ENCODE measurements at places on chromosomes 16 and 17.
A peak's percentile ranks its signal among the peaks of the same experiment; 100 is the strongest.

DNA sequence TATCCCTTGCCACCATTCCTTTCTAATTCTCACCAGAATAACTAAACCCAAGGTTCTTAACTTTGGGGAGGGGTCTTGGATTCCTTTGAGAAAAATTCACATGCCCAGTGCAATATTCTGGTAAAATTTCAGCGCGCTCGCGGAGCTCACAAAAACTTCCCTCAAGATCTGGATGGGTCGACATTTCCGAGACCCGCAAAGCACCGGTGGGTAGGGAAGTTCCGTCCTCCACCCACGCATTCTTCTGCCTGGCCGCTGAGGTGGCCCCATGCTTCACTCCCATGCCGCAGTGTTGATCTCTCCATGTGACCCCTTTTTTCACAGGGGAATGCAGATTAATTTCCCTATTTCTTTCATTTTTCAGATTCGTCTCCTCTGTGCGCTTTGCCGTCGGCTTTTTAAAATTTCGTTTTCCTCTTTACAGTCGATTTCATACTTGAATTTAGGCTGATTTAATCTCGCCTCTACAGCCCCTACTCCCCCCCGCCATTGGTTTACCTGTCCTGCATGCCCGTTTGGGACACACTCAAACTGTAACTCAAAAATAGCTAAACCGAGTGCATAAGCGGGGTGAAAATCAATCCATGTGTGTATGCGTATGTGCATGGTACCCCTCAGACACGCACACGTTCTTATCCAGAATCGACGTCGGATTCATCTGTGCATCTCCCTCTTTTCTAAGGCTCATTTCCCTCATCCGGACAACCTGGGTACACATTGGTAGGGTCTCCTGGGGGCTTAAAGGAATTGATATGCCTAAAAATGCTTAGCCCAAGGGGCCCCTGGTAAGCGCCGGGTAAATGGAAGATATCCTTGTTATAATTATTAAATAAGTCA, 1.4 kb upstream of the SP6 start:
- DNase-seq = no peak

- DNase-seq = no peak
Measured at GRCh38 chr17:12229335-12229734, 208.7 kb downstream of the MAP2K4 start.

GRCh38 chr17:45334231-45334630, 17.4 kb upstream of the MAP3K14 start:
- DNase-seq = no peak

DNA sequence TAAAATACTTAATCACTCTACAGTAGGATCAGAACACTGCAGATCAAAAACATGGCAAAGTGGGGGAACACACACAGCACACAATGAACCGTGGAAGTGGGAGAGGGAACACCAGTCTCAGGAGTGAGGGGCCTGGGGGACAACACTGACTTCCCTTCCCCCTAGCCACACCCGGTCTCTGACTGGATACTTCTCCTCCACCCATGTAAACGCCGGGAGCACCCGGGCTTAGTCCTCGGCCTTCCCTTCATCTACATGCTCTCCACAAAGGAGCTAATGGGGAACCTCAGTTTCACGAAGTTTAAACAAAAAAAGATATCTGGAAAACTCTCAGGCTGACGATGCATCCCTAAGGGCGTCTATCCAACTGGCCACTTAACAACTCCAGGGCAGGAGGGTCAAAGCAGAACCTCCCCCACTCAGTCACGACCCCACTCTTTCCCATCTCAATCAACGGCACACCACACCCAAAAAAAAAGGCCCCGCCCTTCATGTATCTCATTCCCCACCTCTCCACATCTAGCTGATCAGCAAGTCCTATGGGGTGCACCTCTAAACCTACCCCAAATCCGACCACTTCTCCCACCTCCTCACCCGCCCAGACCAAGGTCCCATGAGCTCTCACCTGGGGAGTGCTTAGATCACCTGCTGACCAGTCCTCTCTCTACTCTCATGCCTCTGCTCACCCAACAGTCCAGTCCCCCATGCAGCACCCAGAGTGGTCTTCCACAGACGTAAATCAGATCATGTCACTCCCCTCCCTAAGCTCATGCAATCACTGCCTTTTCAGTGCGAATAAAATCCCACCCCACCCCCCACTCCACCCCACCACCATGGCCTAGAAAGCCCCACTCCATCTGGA, 7.4 kb downstream of the ZDHHC7 start:
- no peak for DNase-seq

DNA sequence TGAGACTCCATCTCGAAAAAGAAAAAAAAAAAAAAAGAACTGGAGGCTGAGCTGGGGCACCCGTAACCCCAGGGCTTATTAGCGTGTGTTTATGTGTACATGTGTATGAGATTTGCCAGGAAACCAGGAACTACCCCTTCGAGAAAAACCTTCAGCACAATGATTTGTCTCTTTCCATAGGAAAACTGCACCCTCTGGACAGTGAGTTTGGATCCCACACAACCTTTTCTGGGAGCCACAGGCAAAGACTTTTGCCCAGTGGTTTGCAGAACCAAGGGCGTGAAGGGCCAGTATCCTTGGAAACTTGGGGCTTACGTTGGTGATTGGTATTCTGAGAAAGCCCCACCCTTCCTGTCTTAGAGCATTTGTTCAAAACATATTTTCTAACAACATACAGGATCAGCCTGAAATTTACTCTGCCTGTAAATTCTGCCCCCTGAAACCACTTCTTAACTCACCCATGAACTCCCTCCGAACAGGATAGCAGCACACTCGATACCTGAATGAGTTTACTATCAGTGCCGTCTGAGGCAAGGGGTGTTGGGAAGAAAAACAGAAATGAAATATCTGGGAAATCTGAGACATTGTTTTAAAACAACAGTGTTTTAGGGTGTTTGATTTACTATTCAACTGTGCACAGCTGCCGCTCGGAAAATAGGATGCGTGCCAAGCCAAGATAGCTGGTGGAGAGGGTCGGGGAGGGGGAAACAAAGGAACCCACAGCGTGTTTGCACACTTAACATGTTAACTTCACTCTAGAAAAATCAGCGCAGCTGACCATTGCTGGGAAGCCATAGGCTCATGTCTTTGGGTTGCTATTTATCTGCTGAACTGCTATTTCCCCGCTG, 40.2 kb upstream of the MAF start:
- no peak for DNase-seq

GRCh38 chr16:53087101-53087500, 32.3 kb downstream of the CHD9 start:
- DNase-seq = no peak

DNA sequence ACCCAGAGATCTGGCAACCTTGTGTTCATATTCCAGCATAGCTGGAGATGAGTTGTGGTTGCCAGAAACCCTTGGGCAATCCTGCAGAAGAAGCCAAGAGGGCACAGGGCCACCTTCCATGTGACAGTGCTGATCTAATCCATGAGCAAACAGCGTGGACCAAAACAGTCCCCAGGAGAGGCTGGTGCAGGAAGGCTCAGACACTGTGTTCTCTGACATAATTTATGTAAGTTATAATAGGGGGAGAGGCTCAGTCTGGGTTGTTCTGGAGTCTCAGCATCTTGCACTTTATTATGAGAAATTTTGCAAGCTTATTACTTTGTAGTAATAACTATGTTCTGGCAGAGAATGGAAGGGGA, 273.9 kb downstream of the HAPSTR1 start:
- DNase-seq = no peak

- no peak for DNase-seq
Measured at GRCh38 chr16:75305364-75306098, 54.1 kb upstream of the BCAR1 start.

DNA sequence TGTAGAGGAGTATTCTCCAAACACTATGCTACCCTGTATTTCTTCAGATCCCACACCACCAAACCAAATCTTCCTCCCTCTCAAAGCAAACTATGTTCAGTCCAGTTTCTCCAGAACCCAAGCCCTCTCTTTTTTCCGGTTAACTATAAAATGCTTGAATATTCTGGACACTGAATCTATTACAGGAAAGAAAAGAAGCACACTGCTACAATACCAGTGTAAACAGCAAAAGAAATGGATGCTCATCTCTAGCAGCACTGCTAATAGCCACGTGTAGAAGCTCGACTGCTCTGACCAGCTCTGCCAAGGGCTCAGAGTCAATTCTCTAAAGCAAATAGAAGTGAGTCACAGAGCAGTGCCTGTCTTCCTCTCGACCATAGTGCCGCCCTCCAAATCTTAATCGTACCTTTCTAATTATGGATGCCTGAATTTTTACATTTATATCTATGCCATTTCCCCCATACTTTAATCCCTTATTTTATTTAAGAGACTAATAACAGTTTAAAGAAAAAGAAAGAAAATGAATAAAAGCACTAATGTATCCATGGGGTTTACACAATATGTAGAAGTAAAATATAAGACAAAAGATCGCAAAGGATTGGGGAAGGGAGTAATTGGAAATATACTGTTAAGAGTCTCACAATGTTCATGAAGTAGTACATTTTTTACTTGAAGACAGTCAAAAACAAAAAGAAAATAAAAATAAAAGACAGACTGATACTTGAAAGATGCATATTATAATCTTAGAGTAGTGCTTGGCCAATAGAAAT, 154.5 kb downstream of the PARN start:
- no peak for DNase-seq

- DNase-seq = no peak
Measured at GRCh38 chr17:63189930-63190329, 223.9 kb downstream of the TANC2 start.

DNA sequence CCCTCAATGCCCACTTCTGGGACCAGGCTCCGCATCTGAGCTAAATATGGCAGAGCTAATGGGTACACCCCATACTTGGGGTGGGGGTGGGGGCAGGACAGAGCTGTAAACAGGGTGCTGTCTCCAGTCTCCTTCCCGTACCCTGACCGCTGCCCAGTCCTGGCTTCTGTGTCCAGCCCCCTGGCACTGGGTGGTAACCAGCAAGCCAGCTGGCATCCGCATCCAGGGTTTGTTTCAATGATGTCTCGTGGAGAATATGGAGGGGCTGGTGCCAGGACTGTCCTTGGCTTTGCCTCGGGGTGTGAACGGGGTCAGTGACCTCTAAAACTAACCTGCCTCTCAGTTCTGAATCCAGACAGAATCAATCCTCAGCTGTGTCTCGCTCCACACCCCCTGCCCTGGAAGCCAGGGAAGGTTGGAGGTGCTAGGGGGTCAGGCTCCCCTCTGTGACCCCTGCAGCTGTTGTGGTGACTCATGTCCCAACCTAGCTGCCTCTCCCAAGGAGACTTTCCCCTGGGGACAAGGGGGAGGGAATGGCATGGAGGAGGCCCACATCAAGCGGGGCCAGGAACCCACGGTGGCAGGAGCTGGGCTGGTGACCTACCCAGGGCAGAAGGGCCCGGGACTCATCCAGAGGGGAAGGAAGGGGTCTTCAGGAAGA, 1.5 kb upstream of the PNMT start:
- DNase-seq = peak; percentile 48

DNA sequence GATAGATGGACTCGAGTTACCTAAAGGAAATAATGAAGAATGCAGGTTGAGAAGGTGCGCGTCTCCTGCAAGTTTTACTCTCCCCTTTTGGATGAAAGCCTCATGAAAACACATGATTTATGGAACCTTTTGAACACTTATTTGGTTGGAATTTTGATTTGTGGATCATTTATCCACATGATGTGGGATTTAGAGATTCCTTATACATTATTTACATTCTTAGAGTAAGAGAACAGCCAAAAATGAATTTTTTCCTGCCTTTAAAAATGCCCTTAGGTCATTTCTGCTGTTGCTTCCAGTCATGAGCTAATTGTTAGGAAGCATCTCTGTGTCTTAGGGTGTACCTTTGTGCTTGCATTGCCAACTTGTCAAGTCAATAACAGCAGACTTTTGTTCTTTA, 99.9 kb downstream of the RPTOR start:
- DNase-seq = no peak

DNA sequence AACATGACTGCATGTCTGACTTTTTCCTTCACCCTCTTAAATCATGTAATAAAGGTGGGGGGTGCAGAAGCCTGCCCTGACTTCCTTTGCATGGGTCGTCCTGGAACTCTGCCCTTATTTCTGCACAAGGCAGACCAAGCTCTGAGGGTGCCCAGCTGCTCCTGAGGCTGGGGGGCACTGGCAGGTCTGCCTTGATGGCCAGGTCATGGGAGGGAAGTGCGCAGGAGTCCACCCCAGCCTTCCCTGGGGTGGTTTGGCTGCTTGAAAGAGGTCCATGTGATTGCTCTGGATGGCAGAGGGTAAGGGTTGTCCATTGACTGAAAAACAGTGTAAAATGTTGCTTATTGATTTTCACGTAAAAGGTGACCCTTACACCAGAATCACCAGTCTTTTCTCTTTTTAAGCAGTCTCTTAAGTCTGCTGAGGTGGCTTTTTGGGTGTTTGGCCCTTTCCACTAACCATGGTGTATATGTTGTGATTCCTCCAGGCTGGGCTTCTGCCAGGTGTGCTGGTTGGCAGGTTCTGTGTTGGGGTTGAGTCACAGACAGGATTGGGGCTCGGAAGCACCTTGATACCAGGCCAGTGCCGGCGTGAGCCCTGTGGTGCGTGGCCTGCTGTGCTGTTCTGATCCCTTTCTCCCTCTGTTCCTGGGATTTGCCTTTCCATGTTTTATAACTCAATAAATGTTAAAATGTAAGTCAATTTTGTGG, 19.4 kb downstream of the DHX38 start:
- DNase-seq = no peak

DNA sequence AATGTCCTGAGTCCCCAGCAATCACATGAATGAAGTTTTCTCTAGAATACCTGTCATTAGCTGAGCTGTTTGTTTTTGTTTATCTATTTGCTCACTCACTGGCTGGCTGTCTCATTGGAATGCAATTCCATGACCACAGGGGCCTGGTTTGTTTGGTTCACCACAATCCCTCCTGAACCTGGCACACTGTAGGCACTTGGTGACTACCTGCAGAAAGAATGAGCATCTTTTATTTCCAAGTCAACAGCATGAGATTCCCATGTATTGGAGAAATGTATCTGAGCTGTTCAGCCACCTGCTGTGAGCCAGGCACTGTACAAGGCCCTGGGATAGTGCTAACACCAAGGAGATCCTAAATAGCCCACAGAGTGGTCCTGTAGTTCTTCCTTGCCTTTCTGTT, 345.1 kb downstream of the XYLT1 start:
- DNase-seq = no peak

- no peak for DNase-seq
Measured at GRCh38 chr17:64020056-64020766, at the start of gene ICAM2. ICAM2 (minus strand) TSS chr17:64020633; CDS start chr17:64006691, 13,942 bp downstream.

DNA sequence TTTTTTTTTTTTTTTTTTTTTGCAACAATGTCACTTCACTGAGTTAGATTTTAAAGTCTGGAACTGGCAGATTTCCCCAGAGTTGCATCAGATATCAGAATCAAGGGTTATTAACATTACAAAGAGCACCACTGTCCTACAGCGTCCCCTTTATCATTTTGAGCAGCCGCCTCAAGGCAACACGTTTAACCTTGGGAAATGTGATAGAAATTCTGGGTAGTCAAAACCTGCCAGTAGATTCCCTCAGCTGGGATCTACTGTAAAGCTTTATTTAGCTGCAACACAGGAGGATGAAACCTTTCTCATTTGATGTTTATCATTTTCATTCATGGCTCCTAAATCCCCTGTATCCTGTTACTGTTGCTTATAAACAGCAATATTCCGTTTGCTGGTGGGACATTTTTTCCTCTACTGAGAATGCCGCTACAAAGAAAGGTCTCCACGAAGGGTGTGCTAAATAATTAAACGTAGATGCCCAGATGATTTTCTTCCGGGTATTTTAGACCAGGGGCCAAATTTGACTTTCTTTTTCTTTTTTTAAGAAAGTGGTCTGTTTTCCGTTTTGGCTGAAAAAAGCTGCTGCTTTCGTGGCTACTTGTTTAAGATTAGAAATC, 436.1 kb upstream of the GOT2 start:
- DNase-seq = no peak
